ENCODE measurements at places on chromosomes 3 and 15.

DNA sequence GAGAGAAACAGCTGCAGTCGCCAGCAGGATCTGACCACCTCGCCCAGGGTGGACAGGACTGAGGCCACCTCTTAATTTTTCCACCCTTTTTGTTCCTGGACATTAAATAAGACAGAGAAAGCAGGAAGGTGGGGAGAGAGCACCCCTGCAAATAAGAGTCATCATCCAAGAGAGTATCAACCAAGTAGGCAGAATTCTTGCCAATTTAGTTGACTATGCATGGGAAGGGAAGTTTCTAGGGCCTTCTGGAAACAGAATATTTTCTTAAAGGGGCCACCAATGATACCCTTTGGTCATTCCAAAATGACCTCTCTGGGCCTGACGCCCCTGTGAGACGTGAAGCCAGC, 136.2 kb downstream of the TJP1 start:
- DNase-seq, result no peak

DNA sequence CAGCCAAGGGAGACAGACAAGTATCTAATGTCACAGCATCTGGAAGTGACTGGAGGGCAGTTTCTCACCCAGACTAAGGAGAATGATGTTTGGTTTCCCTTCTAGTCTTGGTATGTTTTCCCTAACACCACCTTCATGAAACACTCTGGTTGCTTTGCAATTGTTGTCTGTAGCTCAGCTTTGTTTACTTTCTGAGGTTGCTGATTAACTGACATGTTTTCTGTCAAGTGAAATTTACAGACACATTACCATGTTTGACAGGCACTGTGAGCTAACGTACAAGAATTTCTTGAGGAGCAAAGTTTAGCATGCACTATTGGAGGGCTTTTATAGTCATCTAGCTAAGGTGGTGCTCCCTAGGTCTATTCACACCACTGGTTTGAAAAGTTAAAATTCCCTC, 131.6 kb upstream of the NECTIN3 start:
- DNase-seq, result no peak

DNA sequence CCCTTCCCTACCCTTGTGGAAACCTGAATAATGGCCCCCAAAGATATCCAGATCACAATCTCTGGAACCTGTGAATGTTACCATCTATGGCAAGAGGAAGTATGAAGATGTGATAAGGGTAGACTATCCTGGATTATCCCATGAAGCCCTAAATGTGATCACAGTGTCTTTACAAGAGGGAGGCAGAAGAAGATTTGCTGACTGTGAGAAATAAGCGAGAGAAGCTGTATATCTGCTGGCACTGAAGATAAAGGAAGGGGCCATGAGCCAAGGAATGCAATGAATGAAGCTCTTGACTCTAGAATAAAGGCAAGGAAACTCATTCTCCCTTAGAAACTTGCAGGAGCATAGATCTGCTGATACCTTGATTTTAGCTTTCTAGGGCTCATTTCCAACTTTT, 39.1 kb downstream of the SOX14 start:
- no peak for DNase-seq

DNA sequence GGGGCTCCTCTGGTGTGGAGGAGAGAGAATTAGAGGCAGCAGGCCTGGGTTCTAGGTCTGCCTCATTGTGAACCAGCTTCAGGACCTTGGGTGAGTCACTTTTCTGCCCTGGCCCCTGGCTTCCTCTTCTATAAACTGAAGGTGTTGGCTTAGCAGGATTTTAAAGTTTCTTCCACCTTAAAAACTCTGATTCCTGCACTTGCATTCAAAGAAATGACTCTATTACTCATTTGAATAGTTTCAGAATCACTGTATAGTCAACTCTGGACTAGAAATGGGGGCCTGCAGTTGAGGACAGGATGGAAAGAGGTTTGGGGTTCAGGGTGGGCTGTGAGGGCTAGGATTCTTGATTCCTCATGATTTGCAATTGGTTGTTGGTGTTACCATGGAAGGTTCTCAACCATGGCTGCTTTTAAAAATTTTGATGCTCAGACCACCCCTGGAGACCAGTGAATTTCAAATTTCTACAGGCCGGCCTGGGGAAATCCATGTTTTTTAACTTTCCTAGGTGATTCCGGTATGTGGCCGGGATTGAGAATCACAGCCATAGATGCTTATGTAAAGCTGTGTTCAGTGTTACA, 19.9 kb downstream of the SMAD3 start:
- no peak for DNase-seq

DNA sequence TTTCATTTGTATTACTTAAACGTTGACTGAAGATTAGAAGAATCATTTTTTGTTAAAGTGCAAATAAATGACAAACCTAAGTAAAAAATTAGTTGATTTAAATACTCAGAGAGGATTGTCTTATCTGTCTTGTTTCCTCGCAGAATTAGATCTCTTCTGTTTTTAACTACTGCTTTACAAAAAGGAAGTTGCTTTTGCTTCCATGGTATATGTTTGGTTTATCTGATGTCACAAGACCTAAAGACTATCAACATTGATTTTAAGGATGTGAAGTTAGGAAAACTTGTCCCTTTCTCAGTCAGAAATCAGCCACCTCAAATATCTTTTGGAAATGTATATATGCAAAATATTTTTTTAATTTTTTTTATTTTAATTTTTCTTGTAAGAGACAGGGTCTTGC, 28.7 kb downstream of the GPR171 start:
- DNase-seq, result no peak

GRCh38 chr3:127678611-127679533, 6.1 kb downstream of the ABTB1 start:
- DNase-seq, result no peak

DNA sequence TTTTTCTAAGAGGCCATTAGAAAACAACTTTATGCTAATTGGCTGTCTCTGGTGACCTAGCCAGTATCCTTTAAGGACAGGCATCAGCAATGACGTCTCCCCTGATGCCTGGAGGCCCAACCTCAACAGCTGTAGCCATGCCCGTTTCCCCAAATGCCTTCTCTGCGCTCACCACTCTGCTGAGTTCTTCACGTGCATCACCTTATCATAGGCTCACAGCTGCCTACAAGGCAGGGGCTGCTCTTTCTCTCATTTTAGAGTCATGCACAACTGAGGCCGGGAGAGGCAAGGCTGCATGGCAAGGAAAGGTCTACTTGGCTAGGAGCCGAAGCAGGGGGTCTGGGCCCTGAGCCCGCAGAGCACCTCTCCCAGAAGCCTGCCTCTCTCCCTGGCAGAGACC, 43.9 kb upstream of the SEC13 start:
- DNase-seq, result no peak

GRCh38 chr3:113272385-113272779, 61.0 kb downstream of the BOC start:
- no peak for DNase-seq

DNA sequence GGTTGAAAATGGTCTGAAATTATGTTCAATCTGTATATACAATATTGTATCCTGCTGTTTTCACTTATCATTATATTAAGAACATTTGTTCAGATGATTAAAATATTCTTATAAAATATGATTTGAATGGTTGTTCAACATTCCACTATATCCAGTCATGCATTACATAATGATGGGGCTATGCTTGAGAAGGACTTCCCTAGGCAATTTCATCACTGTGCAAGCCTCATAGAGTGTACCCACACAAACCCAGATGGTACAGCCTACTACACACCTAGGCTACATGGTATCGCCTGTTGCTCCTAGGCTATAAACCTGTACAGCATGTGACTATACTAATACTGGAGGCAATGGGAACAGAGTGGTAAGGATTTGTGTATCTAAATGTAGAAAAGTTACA, 30.5 kb downstream of the SLC7A14 start:
- DNase-seq, result no peak

DNA sequence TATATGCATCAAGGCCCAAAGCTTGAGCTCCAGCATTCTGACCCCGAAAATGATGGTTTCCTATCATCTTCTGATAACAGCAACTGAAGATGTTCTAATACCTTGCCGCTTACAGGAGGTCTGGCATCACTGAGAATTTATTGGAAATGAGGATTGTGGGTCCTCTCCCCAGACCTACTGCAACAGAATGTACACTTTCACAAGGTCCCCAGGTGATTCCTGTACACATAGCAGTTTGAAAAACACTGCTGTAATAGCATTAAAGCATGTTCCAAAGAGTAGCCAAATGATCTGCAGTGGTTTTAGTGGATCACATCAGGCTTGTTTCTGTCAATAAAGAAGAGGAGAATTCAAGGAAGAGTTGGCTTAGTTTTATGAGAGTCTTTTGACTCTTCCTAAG, 11.3 kb downstream of the TGFBR2 start:
- no peak for DNase-seq

- DNase-seq, result no peak
Measured at GRCh38 chr3:142337994-142338393, 109.8 kb downstream of the XRN1 start.

DNA sequence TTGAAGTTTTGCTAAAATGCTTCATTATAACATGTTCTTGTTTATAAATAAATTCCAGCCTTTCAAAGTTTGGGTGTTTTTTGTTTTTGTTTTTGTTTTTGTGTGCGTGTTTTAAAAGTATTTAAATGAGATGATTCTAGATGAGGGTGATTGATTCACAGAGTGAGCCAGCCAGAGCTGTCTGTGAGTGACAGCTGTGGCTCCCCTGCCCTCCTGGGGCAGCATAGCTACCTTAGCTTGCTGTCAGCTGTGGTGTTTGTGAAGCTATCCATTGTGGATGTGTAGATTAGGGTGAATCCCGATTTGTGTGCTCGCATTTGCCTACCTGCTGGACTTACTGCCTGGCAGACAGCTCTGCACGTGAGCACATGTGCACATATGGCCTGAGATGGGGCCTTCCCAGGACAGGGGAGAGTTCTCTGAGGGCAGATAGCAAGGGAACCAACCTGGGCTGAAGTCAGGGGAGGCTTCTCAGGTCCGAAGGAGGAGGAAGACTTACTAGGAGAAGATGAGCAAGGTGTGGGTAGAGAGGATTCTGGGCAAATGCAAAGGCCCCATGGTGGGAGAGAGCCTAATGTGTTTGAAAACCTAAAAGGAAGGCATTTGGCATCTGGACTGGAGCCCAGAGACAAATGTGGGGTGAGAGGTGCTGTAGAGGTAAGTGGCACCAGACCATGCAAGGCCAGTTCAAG, 124.2 kb downstream of the EEFSEC start:
- DNase-seq, result no peak

DNA sequence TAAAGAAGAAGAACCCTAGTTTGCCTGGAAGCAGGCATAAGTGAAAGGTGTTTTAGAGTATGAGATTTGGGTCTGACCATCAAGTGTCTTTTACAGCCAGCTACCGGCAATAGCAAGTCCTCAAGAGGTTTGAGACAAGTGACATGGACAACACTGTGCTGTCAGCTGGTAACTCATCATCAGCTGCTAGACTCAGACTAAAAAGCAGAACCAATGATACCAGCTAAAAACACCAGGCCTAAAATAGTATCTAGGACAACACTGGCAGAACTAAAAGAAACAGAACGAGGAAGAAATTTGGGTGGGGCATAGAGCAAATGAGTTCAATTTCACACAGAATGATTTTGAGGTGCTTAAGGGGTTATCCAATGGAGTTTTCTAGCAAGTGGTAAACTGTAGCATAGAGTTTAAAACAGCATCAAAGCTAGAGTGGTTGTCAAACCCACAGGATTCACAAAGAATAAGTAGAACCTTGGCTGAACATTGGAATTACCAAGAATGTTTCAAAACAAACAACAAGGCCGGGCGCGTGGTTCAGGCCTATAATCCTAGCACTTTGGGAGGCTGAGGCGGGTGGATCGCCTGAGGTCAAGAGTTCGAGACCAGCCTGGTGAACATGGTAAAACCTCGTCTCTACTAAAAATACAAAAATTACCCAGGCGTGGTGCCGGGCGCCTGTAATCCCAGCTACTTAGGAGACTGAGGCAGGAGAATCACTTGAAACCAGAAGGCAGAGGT, 3.9 kb downstream of the CIAO2A start:
- no peak for DNase-seq

DNA sequence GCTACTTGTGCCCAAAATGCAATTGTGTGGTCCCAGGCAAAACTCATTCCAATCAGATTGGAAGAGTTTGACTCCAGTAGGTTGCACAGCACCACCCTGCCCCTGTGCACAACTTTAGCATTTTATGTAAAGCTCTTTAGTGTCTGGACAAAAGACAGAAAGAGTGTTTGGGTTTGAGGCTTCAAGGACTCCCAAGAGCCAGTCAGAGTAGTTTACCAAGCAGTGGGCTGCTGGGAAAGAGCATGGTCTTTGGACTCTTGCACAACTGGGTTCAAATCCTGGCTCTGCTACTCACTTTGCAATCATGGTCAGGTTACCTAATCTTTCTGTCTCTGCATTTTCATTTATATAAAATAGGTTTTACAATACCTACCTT, 75.8 kb upstream of the UMPS start:
- no peak for DNase-seq

All from NCI-H1048 (cell line).